ENCODE measurements at places on chromosomes 6 and 20. TPM values are rescaled to one million over a fixed set of nuclear protein-coding genes. Genes with fewer than 3 reads are reported as not detected.
A peak's percentile ranks its signal among the peaks of the same experiment; 100 is the strongest.

FILIP1 gene
- 2.2 TPM for polyA plus RNA-seq

GRCh38 chr20:2386516-2387179, 5.9 kb downstream of the TGM6 start:
- no peak for DNase-seq

KCNG1 gene
- 8.2 TPM for polyA plus RNA-seq

HRH3 gene
- not detected for polyA plus RNA-seq

SPATS1 gene
- not detected for polyA plus RNA-seq

- peak; percentile 9 for DNase-seq
These were observed 39.1 kb downstream of the TMX4 start for GRCh38 chr20:7980332-7981046.

GRCh38 chr6:38617856-38618255, 21.9 kb downstream of the BTBD9 start:
- no peak for DNase-seq

GPANK1 gene
- polyA plus RNA-seq, result 33.8 TPM

All from renal pelvis (tissue), 12 donors.